Activated CD4-positive, alpha-beta T cell treated with anti-CD3 and anti-CD28 coated beads, Interleukin-2, amount 10 ng/mL, durations not matched to agents 7 days and 5 days (primary cell): ENCODE measurements at places on chromosomes 12 and 14.

DNA sequence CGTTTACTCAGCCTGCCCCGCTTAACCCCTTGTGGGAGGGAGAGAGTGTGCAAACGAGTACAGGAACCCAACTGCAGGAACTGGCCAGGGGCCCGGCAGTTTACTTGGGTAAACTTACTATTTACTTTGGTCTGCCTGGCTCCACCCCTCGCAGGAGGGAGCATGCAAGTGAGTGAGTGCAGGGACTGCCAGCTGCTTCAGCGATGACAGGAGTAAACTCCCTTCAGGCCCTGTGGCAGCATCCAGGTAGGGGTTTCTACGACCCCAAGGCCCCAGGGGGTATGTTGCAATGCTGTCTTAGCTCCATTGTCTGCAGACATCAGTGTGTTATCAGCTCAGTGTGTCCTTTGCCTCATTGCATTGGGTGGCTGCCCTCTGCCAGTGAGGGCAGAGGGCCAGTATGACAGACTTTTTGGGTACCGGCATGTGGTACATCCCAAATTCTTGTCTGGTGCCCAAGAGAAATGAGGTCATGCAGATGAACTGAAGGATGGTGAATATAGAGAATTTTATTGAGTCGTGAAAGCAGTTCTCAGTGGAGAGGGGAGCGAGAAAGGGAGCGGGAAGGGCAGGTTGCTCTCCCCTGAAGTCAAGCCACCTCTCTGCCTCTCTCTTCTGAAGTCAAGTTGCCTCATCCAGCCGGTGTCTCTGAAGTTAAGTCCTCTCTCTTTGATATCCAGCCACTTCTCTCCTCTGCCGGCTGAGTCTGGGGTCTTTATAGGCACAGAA, 181.8 kb downstream of the FUT8 start:
- DNase-seq, result no peak

- DNase-seq, result no peak
These were observed 44.8 kb downstream of the SSPN start for GRCh38 chr12:26239852-26240815.

- no peak for DNase-seq
These were observed 22.6 kb downstream of the GLTP start for GRCh38 chr12:109857715-109858114.

DNA sequence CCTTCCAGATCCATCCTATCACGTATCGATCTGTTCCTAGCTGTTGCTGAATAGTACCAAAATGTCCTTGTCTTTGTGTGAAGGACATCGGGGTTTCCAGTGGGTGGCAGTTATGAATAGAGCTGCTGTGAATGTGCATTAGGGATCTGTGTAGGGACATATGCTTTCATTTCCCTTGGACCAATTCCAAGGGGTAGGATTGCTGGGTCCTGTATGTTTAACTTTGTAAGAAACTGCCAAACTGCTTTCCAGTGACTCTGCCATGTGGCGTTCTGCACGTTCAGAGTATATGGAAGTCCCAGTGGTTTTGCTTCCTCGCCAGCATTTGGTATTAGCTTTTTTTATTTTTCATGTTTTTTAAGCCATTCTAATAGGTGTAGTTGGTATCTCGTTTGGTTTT, 28.6 kb downstream of the PACS2 start:
- no peak for DNase-seq

DNA sequence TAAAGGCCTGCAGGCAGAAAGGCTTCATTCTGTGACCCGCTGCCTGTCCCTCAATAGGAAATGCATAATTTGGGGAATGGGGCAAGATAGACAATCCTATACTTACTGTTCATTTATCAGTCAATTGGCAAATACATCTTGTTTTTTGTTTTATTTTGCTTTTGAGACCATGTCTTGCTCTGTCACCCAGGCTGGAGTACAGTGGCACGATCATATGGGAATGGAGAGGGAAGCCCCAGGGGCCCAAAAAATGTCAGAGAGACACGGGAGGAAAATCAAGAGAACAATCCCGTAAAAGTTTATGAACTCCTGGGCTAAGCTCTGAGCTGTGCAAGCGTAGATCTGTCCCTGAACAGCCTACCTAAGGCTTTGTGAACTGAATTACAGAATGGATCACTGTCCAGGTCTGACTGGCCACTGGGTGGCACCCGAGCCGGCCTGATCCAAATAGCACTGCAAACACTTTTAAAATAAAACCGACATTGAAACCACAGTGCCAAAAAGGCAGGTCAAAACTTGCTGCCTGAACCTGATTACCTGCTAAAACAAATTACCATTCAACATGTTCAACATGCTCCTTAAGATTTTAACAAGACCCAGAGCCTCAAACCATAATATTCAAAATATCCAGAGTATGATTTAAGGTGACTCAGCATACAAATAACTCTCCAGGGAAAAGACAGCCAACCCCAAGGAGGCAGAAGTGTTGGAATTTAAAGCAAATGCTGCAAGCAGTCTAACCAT, 11.8 kb downstream of the COPS7A start:
- DNase-seq, result peak; percentile 51

GRCh38 chr12:65188179-65188701, 18.9 kb downstream of the LEMD3 start:
- DNase-seq, result no peak

GRCh38 chr14:69964841-69965240, 85.6 kb downstream of the SMOC1 start:
- no peak for DNase-seq

- no peak for DNase-seq
These were observed 709.2 kb downstream of the TMEM121 start for GRCh38 chr14:106235356-106236159.

DNA sequence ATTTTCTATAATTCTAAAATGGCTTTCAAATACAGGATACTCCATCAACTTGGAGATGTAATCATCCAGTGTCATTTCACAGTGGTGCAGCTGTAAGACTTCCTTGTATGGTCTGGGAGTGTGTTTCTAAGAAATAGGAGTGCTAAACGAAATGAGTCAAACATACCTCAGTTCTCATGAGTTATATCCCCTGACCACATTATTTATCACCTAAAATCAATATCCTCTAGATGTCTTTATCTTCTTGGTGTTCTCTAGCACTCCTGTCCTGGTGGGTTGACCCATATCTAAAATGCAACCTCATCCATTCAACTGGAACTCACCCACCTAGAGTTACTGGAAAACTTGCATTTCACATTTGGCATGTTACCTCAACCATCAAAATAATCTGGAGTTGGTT, 33.2 kb downstream of the TMEM30B start:
- no peak for DNase-seq

GRCh38 chr12:4472046-4472445, 26.4 kb upstream of the FGF6 start:
- DNase-seq, result no peak

GRCh38 chr12:54388237-54389133, 4.0 kb upstream of the ZNF385A start:
- no peak for DNase-seq

DNA sequence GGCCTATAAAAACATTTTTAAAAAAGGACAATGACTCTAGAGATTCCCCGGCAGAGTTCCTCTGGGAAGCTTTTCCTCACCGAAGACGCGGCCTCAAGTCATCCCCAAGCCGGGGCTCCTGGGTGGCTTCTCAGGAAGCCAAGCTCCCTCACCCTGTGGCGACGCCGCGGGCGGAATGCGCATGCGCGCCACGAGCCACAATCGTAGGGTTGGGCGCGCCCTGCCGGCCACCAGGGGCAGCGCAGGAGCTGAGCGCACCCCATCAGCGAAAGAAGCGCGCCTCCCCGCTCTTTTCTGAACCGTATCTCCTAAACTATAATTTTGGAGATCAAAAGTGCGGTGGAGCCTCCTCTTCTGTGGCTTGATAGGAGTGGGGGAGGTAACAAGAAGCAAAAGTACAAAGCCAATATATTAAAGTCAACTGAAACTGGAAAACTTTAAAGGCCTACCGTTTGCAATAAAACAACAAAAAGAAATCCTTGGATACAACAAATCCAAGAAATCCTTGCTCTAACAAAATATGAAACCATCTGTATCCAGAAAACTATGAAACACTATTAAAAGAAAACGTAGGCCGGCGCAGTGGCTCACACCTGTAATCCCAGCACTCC, 17.4 kb upstream of the CHFR start:
- peak; percentile 90 for DNase-seq

GRCh38 chr14:70808416-70809224, 693 bp downstream of the MAP3K9 start:
- peak; percentile 46 for DNase-seq

- DNase-seq, result no peak
These were observed 755 bp upstream of the ATF7IP start for GRCh38 chr12:14364583-14365271.

- DNase-seq, result no peak
These were observed 204.3 kb upstream of the KRR1 start for GRCh38 chr12:75715682-75716081.

DNA sequence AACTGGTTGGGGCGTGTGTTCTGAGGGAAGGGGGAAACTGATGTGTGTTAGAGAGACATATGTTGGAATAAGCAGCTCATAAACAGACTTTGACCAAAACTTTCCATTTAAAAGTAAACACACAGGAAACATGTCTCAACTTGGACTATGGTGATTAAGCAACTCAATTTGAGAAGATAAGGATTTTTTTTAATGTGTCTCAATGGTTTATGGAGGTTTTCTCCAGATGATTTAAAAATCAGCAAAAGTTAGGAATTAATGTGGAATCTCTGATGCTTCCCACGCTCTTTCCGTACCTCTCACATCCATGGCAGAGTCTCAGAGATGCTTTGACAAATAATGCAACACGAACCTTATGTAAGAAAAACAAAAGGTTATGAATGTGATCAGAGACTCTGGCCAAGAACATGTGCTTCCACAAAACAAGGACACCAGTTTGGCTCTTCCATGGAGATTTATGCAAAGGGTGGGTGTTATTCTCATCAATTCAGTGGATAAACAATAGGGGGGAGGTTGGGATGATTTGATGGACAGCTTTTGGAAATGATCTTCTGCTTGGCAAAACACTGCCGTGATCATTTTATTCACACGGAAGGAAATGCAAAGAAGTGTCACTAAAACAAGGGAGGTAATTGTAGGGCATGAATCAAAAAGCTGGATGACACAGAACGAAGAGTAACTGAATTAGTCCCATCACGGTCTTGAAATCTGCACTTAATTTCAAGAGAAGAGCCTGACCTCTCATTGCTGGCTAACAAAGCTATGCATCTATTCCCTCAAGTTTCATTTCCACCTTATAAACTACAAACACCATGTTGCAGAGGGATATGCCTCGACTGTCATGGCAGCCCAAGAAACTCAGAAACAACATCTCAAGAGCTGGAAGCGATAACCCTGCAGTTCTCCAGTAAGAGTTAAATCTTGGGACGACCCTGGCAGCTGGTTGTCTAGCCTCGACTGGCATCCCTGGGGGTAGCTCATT, 76.5 kb downstream of the FOXN3 start:
- no peak for DNase-seq

DNA sequence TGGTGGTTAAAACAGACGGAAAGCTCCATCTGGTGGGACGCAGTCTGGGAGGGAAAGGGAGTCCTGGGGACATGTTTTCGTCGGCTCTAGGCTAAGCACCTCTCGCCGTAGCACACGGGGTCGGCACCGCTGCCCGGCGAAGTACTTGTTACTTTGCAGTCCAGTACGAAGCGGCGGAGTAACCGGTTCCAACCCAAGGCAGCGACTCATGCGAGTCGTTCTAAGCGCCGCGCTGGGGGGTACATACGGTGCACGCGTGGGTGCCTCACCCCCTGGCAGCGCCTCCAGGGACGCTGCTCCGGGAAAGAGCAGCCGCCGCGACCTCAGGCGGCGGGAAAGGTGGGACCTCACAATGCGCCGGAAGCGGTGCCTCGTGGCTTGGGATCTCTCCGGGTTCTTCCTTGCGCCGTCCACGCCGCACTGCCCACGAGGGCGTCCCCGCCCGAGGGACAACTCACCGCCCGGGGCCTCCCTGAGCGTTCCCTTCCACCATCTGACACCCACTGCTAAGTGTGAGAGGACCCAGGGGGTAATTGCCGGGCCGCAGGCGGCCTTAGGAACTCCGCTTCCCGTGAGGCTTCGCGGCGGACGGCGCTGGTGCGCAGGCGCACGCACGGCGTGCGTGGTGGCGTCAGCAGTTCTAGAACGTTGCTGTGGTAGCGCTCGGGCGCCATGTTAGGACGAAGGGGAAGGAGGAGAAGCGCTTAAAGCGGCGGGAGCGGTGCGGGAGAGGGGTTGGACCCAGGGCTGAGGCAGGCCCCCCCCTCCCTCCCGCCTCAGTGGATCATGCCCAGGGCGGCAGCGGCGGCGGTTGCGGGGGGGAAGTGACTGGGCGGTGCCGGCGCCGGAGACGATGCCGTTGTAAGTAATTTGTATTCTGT, at the start of gene PAPOLA:
PAPOLA (plus strand) TSS at position 643 of the 881 bp plus-strand sequence; CDS start at position 854, 211 bp downstream.
- DNase-seq, result peak; percentile 96

DNA sequence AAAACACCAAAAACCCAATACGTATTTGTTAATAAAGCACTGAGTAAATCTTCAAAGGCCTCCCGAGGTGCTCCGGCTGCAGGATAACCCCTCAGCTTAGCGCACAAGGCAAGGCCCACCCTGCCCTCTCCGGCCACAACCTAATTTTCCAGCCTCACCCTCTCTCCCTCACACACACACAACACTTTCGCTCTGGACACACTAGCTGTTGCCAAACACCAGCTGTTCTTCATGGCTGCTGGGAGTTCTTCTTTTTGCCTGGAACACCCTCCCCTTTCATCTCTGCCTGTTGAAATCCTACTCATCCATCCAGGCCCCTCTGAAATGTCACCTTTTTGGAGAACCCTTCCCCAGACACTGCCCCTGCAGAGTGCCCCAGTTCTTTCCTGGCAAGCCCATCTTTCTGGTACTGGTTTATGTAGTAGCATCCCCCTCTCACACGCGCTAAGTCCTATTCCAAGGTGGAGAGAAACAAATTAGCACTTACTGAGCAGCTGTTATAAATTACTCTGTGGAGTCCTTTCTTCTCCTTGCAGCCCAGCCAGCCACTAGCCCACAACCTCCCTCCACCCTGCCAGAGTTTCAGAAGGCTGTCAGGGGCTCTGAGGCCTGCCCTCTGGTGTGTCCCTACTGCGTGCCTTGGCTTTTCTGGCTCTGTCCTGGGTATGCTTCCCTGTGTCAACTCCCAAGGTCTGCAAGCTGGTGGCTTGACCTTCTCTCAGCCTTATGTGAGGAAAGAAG, 805 bp upstream of the CRACR2A start:
- DNase-seq, result no peak

- DNase-seq, result no peak
These were observed 76.7 kb downstream of the TTC7B start for GRCh38 chr14:90739318-90740068.

DNA sequence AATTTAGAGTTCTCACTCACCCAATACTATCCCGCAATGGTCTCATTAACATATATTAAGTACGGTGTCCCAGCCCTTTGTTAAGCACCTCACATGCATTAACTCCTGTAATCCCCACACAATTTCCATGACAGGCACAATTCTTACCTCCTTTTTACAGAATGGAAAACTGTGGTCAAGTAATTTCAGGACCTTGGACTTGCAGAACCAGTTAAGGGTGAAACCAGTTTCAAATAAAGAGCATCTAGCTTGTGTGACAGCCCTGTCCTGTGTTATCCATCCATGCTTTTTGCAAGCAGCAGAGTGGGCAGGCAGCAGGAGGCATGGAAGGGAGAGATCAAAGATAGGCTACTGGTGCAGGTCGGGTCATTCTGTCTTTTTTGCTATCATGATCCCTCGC, 470.8 kb downstream of the NELL2 start:
- no peak for DNase-seq
